Activated T-cell treated with anti-CD3 and anti-CD28 coated beads, Interleukin-2, amount 50 U/mL, for 24 hours (primary cell): ENCODE measurements at places on chromosomes 4 and X.

GRCh38 chr4:88865466-88865865 is 167.8 kb upstream of the NAP1L5 start:
- no peak for DNase-seq

GRCh38 chr4:79652738-79653137 is 244.7 kb upstream of the GK2 start:
- no peak for DNase-seq

GRCh38 chr4:152382057-152382785 is 153.7 kb downstream of the FBXW7 start:
- DNase-seq: no peak

GRCh38 chrX:1386338-1387127 is 5.4 kb downstream of the SLC25A6 start:
- DNase-seq: no peak

GRCh38 chr4:53122280-53123116 is 243.4 kb downstream of the SCFD2 start:
- no peak for DNase-seq

- DNase-seq: no peak
Measured at GRCh38 chr4:26858947-26859401, 1.7 kb upstream of the STIM2 start.

DNA sequence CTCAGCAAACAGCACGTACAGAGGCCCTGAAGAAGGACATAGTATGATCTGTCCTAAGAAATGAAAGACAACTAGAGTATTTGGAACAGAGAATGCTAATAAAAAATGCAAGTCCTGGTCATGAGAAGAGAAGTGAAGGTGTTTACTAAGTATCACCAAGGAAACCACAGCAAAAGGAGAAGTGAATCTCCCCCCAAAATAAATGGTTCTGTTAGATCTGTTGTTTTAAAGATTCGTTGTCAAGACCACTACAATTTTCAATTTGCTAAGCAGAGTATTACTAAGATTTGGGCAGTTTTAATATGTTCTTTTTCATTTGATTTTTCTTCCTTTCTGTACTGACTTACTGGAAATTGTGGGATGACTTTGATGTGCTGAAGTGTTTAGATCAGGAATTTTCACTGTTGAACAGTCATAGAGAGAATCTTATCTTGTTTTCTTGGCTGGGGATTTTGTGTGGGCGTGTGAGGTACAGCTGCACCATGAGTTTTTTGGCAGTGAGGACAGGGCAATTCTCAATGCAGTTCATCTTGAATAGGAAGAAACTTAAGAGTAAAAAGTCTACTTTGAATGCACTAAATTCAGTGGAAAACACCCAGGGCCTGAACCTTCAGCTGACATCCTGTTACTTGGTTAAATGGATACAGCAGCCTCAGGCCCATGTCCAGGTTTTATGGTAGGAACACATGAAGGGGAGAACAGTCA is 132.2 kb downstream of the STIM2 start:
- no peak for DNase-seq

- no peak for DNase-seq
Measured at GRCh38 chrX:40237731-40238178, 140.0 kb upstream of the BCOR start.

GRCh38 chrX:373641-374471 is 12.9 kb downstream of the PPP2R3B start:
- DNase-seq: peak; percentile 72

GRCh38 chrX:149950681-149951080 is 12.4 kb upstream of the EOLA2 start:
- DNase-seq: no peak

GRCh38 chrX:114071412-114071811 is 512.5 kb upstream of the HTR2C start:
- DNase-seq: no peak

GRCh38 chr4:140115140-140115539 is 38.8 kb downstream of the MAML3 start:
- no peak for DNase-seq

DNA sequence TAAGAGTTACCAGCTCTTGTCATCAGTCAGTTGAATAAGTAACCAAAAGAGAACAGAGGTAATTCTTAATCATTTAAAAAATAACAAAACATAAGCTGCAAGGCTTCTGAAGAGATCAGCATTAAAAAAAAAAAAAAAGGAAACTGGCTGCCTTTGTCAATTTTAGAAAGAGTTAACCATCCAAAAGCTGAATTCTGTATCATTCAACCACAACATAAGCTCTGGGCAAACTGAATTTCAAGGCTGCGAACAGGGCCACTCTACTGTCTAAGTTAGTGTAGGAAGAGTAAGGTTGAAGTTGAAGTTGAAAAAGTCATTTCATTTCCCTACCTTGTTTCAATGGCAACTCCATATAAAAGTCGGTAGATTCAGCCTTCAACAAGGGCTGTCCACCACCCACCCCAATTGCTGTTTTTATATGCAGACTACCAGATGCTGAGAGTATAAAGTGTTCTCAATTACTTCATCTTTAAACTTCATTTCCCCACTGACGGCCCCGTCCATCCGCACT is 1.1 kb upstream of the LIN54 start:
- no peak for DNase-seq

- DNase-seq: no peak
Measured at GRCh38 chr4:15656038-15656470, 897 bp upstream of the FBXL5 start.

DNA sequence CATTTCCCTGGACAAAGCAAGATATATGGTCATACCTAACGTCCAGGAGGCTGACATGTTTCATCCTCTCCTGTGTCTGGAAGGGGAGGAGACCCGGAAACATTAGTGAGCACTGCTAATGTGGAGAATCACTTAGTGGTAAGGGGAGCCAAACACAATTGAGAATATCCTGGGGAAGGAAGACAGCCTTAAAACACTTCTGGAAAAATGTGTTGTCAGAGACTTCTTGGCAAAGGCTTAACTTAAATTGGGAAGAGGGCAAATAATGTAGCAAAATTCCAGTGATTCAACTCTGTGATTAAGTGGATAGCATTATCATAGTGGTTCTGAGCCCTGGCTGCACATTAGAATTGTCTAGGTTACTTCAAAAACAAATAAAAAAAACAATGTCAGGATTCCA is 39.5 kb downstream of the SPARCL1 start:
- no peak for DNase-seq

- DNase-seq: no peak
Measured at GRCh38 chr4:10088135-10089010, 28.2 kb downstream of the WDR1 start.

DNA sequence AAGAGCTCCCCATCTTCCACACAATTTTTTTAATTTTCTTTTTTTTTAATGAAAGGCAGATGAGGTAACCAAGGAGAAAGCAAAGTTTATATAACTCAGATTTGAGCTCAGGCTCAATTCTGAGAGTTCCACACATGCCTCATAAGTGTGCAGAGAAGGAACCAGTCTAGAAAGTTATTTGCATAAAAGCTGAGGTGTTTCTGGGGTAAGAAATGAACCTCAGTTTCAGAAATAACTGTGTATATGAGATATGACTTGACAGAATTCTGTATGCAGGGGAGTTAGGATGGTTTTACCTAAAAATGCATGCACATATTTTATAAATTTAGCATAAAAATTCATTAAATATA is 51.3 kb downstream of the DTHD1 start:
- no peak for DNase-seq

DNA sequence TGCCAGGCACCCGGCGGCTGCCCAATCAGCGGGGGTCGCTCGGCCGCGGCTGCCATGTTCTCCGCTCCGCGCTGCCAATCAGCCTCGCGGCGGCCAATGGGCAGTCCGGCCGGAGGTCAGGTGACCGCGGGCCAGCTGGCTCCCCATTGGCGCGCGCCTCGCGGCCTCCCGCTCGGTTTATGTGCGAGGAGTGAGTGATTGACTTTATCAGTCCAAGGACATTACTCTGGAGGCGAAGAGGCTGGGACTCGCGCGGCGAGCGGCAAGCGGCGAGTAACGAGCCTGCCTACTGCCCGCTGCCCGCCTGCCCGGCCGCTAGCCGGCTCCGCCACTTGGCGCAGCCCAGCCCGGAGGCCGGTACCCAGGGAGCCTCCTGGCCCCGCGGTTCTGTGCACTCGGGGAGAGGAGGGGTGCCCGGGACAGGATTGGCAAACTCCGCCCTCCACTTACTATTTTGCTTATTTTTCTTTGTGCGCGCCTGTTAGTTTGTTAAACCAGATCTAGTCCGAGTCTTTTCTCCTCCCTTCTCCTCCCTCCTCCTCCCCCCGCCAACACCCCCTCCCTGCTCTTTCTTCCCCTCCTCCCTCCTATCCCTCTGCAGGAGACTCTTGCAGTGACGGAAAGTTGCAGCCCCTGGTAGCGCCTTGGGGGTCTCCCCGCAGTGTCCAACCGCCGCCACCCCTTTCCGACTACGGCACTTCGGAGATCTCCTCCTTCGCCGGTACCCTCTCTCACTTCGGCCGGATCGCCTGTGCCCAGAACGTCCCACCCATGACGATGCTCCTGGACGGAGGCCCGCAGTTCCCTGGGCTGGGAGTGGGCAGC is at the start of gene ZIC3:
Gene ZIC3 (plus strand): TSS at position 207 of the 825 bp plus-strand sequence. CDS start 565 bp downstream, at position 772.
- no peak for DNase-seq

DNA sequence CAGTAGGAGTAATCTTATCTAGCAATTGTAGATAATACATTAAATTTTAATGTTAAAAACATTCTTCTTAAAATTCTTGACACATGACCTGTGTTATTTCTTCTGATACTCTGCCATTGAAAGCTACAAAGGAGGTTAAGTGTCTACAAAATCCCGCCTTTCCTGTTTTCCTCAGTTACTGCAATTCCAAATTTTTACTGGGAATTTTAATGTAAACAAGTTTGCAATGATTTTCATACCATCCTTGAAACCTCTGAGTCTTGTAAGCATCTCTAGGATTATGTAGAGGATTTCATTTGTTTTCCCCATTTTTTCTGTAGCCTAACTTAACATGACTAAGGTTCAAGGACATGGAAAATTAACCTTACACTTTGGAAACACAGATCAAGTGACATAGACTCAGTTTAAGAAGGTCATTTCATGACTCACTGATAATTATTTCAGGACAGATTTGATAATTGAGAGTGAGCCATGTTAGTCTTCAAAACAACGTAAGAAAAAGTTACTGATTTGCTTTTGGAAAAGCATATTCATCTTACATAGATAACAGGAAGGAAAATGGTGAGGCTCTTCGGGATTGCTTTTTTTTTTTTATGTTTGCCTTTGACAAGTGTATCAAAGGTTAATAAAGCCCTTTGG is 39.6 kb upstream of the PDLIM5 start:
- DNase-seq: no peak

- no peak for DNase-seq
Measured at GRCh38 chr4:121400632-121401031, 19.8 kb upstream of the QRFPR start.

- DNase-seq: no peak
Measured at GRCh38 chrX:110045421-110045820, 42.5 kb downstream of the TMEM164 start.

DNA sequence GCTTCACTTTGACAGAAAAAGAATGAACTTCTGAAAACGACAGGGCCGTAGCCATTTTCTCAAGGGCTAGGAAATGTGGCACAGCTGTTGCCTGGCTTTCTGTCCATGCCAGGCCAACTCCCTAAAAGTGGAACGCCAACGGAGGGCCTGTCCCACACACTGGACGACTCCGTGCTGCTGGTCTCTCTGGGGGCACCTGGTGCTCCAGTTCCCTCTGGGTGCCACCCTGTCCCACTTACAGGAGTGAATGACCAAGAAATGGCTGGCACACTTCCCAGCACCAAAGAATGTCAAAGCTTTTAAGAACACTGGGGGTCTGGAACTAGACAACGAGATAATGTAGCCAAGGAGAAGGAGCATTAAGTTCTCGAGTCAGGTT is 40.9 kb downstream of the GATB start:
- DNase-seq: no peak

DNA sequence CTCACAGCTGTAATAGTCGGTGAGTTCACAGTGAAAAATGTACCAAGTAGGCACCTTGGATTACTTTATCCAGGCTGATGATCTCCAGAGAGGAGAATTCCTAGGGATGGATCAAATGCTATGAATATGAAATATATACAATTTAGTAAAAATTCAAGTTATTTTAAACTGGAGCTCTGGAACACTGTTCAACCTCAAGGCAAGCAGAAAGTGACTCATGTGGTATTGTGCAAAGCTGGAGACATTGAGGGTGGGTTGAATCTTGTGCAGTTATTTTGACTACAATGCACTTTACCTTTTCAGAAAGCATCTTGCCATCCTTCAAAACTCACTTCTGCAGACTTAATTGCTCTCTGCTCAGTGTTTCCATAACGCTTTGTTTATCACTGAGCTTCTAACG is 43.4 kb downstream of the OSTC start:
- DNase-seq: no peak

- DNase-seq: no peak
Measured at GRCh38 chr4:13218326-13218958, 265.7 kb downstream of the RAB28 start.

DNA sequence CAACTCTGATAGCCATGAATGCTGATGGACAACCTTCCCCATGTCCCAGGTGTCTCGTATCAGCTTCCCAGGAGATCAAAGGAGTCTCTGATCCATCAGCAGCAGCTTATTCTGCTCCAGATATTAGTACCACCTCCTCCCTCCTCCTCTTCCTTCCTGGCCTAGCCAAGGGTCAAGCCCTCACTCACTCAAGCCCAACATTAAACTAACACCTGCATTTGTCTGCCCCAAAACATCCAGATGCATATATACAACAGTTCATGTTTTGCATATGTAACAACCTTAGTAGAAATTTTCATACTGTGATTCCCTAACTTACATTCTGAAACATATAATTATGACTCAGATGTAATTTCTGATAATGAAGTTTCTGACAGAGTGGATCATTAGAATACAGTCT is 29.9 kb downstream of the BCLAF3 start:
- DNase-seq: no peak

DNA sequence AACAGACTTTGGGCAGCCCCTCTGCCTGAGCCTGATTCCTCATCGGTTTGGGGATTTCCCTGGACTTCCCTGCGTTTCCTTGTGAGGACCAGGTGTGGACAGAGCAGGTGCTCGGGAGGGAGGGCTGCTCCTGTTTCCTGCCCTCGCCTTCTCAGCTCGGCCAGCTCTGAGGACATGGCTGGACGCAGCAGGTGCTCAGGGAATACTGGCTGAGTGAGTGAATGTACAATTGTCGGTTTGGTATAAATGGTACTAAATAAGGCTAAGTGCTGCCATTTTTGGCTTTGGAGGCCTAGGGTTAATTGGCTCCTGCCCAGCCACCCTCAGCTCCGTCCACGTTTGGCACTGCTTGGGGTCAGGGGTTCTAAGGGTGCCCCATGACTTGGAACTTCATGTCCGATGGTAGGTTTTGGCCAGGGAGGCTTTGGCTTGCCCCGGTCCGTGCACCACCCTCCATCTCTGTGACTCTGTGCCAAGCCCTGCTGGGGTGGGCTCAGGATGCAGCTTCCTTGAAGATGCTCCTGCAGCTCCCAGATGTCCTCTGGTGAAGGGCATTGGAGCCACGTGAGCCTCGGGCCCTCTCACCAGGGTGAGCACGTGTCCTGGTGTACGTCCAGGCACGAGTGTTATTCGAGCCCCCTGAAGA is 45.0 kb upstream of the NKX1-1 start:
- DNase-seq: no peak
